ENCODE measurements at places on chromosomes 12 and 14.

DNA sequence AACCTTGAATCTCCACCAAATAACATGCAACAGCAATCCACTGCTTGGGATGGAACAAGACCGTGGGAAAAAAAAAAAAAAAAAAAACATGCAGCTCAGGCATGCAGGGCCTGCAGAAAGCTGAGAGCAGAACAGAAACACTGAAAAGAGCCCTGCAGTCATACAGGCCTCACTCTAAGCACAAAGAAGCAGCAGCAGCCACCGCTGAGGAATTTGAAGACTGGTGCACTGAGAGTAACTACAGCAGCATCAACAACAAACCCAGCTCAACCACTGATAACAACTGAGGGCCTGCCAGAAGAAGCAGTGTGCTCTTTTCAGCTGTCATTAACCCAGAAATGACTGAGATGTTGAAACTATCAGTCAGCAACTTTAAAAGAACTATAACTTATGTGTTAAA is 354.7 kb upstream of the TMTC1 start:
- DNase-seq: no peak

DNA sequence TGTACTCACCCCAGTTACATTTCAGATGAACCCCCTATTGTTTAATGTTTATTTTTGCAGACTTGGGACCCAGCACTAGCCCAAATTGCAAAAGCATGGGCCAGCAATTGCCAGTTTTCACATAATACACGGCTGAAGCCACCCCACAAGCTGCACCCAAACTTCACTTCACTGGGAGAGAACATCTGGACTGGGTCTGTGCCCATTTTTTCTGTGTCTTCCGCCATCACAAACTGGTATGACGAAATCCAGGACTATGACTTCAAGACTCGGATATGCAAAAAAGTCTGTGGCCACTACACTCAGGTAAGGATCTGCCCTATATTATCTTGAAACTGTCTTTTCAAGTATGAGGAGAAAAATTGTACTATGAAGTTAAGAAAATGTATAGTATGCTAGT is 1.2 kb downstream of the GLIPR1 start:
- DNase-seq: no peak

DNA sequence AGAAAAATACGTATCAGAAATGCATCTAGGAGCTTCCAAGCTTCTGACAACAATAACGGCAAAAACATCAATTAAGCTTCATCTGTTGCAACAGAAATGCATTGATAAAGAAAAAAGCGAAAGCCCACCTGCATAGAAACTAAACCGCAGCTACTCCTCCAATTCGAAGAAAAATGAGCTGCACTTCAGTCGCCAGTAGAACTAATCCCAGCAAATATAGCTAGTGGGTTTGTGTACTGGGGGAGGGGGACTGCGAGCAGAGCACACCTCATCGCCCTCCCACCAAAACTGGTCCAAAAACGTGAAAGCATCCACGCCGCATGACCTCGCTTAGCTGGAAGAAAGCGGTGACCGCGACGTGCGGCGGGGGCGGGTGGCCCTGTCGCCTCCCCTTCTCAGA is 1.2 kb downstream of the SLC35F4 start:
- no peak for DNase-seq

- no peak for DNase-seq
Measured at GRCh38 chr14:38016497-38016896, 191.2 kb upstream of the SSTR1 start.

DNA sequence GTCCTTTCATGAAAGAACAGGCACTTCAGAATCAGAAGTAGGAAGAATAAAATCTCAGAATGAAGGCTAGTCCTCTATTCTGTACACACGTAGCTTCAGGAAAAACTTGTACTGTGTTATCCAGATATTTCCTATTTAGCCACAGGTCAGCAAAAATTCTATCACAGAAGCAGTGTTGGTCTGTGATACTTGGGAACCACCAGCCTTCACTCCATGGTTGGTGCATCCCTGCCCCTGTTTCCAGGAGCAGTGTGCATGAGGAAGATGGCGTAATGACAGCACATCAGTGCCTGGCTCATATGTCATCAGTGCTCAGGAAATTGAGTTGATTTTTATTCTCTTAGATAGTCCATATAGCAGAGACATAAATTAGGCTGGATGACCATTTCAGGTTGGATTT is 87.7 kb downstream of the SAMD4A start:
- DNase-seq: no peak
